Activated naive CD8-positive, alpha-beta T cell treated with anti-CD3 and anti-CD28 coated beads, Interleukin-2, amount 50 U/mL, for 24 hours (primary cell): ENCODE measurements at places on chromosomes 2 and 18.
A peak's percentile ranks its signal among the peaks of the same experiment; 100 is the strongest.

- peak overlapping the region; percentile 32 for H3K27ac ChIP-seq
- H3K4me1 ChIP-seq, result peaks cover 16% of the 10 kb centered on the region
- no peak for DNase-seq
- H3K4me3 ChIP-seq, result no peak overlapping the region
- H3K27me3 ChIP-seq, result no peaks in the 10 kb centered on the region
Observed at GRCh38 chr2:1518331-1518803, 105.1 kb downstream of the TPO start.

GRCh38 chr18:76686737-76687231, 135.6 kb upstream of the ZNF236 start:
- peak overlapping the region; percentile 40 for H3K27ac ChIP-seq
- DNase-seq, result peak; percentile 14
- peak overlapping the region; percentile 30 for H3K4me3 ChIP-seq
- H3K36me3 ChIP-seq, result no peaks in the 10 kb centered on the region
- H3K4me1 ChIP-seq, result peaks cover 18% of the 10 kb centered on the region

DNA sequence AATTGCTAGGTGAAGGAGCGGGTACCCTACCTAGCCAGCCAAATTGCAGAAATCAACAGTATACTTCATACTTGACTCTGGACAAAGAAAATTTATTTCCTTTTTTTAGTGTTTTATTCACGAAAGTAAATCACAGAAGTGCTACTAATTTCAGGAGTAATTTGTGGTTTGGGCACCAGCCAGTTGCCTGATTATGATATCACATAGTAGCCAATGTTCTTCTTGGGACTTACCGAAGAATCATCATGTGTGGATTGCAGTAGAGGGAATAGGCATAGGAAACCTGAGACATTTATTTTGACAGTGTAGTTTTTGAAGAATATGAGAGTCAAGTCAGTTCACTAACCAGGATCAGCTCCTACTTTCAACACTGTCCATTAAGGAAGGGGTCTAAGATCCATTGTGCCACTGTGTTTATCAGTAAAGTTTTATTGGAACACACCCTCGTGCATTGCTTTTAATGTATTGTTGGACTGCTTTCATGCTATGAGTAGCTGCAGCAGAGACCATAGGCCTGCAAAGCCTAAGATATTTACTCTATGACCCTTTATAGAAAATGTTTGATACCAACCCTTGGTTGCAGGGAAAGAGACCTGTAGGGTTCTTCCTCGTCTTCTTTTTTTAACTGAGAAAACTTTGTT, 32.1 kb downstream of the TNFRSF11A start:
- no peaks in the 10 kb centered on the region for H3K36me3 ChIP-seq
- no peak overlapping the region for H3K27ac ChIP-seq
- no peaks in the 10 kb centered on the region for H3K27me3 ChIP-seq
- H3K4me1 ChIP-seq, result no peaks in the 10 kb centered on the region
- DNase-seq, result no peak
- no peak overlapping the region for H3K4me3 ChIP-seq

DNA sequence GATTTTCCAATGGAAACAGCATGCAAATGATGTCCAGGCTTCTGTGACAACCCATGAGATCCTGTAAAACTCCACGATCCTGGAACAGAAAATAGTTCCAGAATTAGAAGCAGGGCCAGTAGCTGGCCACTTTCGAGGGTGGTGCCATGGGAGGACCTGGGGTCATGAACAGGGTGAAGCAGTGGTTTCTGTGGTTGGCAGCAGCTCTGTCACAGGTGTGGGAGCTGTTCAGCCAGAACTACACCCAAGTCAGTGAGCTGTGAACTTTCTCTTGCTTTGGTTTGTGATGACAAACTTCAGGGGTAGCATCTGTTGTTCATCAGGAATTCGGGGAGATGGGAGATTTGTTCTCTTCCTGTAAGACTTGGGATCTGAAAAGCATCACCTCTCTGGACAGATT, 314.4 kb upstream of the NT5C1B start:
- no peak for DNase-seq
- no peak overlapping the region for H3K27ac ChIP-seq
- no peak overlapping the region for H3K4me3 ChIP-seq
- peaks cover 2% of the 10 kb centered on the region for H3K4me1 ChIP-seq
- H3K36me3 ChIP-seq, result no peaks in the 10 kb centered on the region
- no peaks in the 10 kb centered on the region for H3K27me3 ChIP-seq

DNA sequence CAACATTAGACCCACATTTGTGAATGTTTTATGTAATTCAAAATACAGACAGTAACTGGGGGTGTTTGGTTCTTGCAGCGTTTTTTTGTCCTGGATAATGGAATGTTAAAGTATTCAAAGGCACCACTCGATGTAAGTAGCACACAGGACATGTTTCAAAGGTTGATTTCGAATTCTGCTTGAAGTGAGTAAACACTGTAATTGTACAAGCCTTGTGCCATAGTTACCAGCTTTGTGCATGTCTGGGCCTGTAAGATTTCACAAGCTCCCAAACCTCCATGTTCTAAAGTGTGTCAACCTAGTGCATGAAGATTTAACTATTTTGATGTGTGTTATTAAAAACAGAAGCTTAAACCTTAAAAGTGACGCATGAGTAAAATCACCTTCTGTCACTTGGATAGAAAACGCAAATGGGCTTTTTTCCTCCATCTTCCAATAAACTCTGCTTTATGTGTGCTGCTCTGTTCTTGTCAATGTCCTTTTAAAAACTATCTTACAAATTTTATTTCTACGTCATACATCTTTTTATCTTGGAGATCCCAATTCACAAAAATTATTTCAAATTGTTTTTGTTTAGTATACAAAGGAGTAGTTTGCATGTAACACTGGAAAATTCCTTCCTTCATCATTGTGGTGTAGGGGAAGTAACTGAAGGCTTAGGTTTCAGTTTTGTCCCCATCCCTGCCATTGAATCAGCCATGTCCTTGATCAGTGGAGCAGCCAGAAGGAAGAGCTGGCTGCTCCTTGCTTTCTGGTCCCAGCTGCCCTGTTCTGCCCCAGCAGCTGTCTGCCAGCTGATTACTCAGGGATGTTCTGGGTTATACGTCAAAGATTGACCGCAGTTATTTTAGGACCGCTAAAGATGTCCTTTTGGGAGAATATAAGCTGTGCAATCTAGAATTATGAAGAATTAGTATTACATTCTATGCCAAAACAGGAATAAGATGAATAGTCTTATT, 119.2 kb downstream of the PRKRA start:
- no peak overlapping the region for H3K4me3 ChIP-seq
- no peaks in the 10 kb centered on the region for H3K27me3 ChIP-seq
- no peak overlapping the region for H3K27ac ChIP-seq
- H3K4me1 ChIP-seq, result no peaks in the 10 kb centered on the region

DNA sequence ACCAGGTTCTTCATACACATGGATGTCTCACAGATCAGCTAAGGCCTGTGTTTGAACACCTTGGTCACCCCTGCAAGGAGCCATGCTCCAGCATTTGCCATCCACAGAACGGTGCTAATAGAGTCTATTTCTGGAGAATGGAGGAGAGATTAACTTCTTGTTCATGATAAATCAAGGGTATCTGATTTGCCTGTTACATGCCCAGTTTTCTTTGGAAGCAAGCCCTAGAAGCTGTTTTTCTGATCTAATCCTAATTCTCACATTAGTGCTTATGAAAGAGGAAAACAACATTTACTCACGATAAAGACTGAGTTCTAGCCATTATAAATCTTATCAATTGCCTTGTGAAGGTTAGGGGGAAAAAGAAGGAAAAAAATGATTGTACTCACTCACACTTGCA, 119.6 kb upstream of the DTNA start:
- no peak for DNase-seq
- H3K4me1 ChIP-seq, result no peaks in the 10 kb centered on the region
- no peak overlapping the region for H3K27ac ChIP-seq
- H3K27me3 ChIP-seq, result no peaks in the 10 kb centered on the region
- H3K36me3 ChIP-seq, result no peaks in the 10 kb centered on the region
